EL (cell line): ENCODE measurements at places on chromosomes 12 and 14.

GRCh38 chr12:47740606-47741339 is 15.5 kb upstream of the ENDOU start:
- no peak for DNase-seq

GRCh38 chr12:51424094-51424661 is 453 bp upstream of the SLC4A8 start:
- DNase-seq: no peak

DNA sequence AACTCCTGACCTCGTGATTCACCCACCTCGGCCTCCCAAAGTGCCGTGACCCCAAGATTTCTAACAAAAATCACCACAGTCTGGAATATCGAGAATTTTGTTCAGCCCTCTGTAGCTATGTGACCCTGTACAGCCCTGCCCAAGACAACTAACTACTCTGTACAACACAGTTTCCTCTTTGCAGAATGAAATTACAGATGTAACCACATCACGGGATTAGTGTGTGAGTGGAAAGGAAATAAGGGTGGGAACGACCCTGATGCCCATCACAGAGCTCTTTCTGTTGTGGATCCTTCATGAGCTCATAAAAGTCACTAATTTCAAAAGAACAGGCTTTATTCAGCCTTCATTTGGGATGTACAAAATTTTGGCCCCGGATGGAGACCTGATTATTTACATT is 50.5 kb upstream of the KRR1 start:
- no peak for DNase-seq

- peak; percentile 6 for DNase-seq
Observed at GRCh38 chr12:63070709-63071108, 80.3 kb downstream of the AVPR1A start.

- no peak for DNase-seq
Observed at GRCh38 chr12:112370868-112371510, 11.2 kb downstream of the HECTD4 start.

DNA sequence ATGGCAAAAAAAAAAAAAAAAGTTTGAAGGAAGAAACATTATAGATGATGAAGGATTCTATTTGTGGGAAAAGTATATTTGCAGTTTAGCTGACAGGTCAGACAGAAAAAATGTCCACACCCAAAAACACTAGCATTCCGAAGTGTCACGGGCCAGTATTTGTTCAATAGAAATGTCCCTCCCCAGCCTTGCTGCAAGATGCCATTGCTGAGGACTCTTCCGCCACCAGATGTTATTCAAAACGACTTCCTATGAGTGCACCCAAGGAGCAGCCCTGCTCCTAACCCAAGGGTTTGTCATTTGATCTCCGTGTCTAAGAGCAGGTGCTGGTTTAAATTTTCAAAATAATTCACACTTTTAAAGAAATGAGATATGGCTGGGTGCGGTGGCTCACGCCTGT is 163.1 kb downstream of the GCH1 start:
- no peak for DNase-seq

DNA sequence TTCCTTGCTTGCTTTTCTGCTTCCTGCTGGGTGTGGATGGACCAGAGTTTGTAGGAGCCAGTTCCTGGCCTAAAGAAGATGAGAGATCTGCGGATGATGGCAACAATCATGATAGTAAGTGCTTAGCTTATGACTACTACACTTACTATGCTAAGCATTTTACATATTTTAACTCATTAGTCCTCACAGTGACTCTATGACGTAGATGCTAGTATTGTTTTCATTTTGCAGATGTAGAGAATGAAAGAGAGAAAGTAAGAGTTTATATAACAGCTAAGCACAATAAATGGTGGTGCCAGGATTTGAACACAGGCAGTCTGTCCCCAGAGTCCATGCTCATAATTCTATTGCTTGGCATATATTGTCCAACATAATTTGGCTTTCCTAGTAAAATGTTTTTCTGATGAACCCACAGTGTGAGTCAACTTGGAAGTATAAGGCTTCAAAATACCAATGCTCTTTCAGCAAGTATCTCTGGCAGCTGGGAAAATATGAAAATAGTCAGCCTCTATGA is 363.2 kb upstream of the DDHD1 start:
- peak; percentile 87 for DNase-seq

DNA sequence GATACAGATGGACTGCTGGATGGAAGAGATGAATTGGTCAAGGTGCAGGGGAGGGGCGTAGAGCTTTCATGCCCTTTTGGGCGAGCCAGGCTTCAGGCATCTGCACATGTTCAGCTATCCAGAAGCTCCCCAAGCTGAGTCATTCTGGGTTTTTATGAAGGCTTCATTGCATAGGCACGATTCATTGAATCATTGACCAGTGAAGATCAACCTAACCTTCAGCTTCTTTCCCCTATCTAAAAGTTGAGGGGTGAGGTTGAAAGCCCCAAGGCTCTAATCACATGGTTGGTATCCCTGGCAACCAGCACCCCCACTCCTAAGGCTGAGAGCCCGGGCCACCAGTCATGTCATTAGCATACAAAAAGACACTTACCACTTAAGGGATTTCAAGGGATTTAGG is 36.3 kb downstream of the RPS29 start:
- DNase-seq: peak; percentile 56

- DNase-seq: no peak
Observed at GRCh38 chr14:29913566-29913965, 14.1 kb downstream of the PRKD1 start.

DNA sequence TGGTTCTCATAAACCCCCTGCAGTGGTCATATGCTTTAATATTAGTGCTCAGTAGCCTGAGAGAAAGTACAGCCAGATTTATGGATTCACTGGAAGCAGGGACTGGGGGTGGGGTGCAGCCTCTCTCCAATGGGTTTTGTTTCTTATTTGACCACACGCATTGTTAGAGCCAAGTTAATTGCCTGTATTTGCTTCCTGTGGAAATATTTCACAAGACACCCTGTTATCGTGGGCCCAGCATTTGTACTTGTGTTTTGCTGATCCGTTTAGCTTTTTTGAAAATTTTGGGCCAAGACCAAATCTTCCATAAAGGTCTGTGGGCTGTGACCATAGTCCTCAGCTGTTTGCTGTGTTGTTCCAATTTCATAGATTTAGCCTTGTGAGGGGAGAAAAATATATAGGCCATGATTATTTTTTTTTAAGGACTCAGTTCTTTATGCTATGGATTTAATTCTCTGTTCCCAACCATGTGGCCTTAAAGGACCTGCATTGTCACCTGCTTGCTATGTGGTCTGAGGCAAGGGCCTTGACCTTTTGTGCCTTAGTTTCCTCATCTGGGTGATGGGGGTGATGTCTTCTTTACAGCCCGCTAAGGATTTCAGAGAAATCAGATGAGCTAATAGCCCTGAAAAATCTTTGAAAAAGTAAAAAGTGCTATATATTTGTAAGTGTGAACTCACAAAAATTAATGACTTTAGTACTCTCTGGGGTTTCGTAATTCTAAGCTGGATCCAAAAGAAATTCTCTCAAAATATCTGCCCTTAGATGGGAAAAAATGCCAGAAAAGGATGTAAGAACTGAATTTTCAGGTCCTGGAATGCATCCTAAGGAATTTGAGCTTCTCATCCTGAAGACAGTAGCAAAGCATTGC is 370.2 kb downstream of the DPF3 start:
- DNase-seq: no peak

DNA sequence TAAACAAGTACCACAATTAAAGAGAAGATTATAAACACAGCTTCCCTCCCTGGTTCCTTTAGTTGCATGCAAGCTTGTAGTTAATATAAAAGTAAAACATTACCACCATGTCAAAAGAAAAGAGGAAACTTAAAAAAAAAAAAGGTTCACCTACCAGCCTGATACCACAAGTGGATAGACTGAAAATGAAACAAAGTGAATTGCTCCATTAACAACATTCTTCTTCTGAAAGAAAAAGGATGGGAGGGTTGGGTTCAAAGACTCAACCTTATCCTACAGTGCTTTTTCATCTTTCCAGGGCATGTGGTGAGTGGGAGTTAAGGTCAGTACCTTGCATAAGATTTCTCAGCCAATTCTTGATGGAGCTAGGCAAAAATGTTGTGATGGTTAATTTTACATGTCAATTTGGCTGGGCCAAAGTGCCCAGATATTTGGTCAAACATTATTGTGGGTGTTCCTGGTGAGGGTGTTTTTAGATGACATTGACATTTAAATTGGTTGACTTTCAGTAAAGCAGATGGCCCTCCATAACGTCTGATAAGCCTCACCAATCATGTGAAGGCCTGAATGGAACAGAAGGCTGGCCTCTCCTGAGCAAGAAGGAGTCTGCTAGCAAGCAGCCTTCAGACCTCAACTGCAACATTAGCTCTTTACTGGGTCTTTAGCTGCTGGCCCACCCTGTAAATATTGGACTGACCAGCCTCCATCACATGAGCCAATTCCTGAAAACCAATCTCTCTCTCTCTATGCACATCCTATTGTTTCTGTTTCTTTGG is 28.8 kb downstream of the VCPKMT start:
- DNase-seq: no peak

- DNase-seq: no peak
Observed at GRCh38 chr12:128823216-128823915, 392 bp downstream of the SLC15A4 start.

DNA sequence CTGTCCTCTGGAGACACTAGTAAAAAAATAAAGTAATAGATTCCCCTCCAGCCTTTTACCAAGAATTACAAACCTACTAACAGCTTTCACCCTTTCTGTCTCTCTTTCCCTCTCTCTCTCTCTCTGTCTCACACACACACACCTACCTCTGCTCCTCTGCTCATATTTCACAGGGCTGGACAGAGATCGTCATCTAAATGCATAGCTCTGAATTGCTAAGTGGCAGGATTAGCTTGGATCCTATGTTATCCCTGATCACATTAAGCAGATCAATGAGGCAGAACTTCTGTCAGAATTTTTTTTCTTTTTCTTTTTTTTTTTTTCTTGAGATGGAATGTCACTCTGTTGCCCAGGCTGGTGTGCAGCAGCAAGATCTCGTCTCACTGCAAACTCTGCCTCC is 22.9 kb downstream of the VCPKMT start:
- DNase-seq: no peak
